ENCODE measurements at places on chromosomes 1 and 21.

GRCh38 chr1:42333662-42334239 is 1.3 kb downstream of the FOXJ3 start:
- no peak for DNase-seq

- no peak for DNase-seq
Observed at GRCh38 chr1:219659684-219660083, 46.8 kb upstream of the ZC3H11B start.

DNA sequence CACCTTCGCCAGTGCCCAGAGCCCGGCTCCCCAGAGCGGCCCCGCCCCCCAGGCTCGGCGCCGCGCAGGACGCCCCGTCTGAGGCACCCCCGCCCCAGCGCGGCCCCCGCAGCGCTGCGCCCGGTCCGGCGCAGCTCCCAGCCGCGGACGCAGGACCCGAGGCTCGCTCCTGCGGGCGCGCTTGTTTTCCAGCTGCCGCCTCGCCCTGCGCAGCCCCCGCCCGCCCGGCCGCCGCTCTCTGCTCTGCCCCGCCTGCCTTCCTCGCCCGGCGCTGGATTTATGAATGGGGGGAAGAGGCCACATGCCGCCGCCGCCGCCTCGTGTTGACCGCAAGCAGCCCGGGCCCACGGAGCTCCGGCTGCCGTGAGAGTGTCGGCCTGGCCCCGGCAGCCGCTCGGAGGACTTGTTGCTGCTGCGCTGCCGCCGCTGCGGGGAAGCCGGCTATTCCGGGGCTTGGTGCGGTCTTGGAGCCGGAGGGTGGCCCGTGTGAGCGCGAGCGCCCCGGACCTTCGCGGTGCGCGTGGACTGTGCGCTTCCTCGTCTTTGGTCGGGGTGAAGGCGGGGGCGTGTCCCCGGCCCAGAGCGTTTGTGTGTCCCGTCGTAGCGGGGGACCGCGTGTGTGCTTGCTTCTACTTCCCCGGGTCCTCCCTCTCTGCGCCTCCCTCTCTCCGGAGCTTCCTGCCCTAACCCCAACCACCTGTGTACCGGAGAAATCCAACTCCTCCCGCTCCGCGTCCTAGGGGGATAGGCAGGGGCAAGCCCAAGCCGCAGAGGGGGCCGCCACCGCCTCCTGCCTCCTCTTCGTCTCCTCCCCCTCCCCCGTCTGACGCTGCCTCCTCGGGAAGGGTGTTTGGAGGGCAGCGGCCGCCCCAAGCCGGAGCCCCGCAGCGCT is 736 bp downstream of the KCNC4 start:
- DNase-seq, result peak; percentile 39

DNA sequence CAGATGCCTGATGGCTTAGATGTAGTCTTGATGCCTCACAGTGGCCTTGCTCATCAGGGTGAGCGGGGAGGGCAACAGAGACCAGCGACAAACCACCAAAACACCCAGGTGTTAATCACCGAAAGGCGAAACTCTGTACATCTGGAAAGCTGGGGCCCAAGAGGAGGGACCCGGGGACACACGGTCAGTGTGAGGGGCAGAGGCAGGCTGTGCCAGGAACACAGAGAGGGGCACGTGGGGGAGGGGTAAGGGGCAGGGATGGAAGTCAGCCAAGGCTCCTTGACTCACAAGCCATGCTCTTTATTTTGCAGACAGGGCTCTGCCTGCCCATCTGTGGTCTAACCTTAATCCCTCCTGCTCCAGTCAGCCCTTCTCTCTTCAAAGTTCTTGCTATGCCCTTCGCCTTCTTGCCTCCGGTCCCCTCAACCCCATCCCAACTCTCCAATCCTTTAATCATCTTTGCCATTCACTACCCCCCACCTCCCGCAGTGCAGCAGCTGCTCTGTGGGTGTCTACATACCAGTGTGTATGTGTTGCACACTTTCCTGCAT is 4.3 kb downstream of the MEF2D start:
- DNase-seq, result peak; percentile 64

GRCh38 chr1:40976952-40977690 is 2.4 kb upstream of the CTPS1 start:
- DNase-seq, result no peak

- no peak for DNase-seq
Observed at GRCh38 chr1:175536921-175537320, 206.5 kb downstream of the TNR start.

GRCh38 chr1:202343652-202344349 is 2.1 kb upstream of the UBE2T start:
- no peak for DNase-seq

- no peak for DNase-seq
Observed at GRCh38 chr1:151990856-151991198, 2.8 kb downstream of the S100A10 start.

DNA sequence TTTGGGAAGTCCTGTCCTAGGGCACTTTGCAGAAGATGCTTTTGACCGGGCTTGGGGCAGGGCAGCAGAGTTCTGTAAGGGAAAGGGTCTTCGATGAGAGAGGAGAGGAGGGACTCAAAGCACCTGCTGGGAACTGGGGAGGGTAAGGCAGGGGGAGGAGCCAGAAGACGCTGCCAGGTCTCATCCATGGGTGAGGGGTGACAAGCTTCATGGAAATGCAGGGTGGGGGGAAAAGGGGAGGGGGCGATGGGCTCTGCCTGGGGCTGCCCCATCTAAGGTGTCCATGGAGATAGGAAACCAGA is 20.9 kb upstream of the C2CD2 start:
- no peak for DNase-seq

DNA sequence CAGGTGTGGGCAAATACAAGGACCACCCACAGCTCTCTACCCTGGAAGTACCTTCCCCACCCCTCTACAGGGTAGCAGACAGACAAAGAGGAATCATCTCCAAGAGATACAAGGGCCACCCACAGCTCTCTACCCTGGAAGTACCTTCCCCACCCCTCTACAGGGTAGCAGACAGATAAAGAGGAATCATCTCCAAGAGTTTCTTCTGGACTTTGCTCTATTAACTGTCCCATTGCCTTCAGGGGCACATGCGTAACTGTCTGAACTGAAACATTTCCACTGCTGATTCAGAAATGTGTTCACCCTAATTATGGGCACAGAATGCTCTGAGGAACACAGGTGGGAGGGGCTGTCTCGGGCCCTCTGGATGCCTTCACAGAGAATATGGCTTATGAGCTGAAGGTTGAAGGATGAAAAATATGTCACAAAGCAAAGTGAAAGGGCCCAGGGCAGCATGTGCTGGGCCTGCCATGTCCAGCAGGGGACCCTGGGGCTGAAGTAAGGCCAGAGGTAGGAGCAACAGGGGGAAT is 43.9 kb downstream of the ZNF281 start:
- no peak for DNase-seq

DNA sequence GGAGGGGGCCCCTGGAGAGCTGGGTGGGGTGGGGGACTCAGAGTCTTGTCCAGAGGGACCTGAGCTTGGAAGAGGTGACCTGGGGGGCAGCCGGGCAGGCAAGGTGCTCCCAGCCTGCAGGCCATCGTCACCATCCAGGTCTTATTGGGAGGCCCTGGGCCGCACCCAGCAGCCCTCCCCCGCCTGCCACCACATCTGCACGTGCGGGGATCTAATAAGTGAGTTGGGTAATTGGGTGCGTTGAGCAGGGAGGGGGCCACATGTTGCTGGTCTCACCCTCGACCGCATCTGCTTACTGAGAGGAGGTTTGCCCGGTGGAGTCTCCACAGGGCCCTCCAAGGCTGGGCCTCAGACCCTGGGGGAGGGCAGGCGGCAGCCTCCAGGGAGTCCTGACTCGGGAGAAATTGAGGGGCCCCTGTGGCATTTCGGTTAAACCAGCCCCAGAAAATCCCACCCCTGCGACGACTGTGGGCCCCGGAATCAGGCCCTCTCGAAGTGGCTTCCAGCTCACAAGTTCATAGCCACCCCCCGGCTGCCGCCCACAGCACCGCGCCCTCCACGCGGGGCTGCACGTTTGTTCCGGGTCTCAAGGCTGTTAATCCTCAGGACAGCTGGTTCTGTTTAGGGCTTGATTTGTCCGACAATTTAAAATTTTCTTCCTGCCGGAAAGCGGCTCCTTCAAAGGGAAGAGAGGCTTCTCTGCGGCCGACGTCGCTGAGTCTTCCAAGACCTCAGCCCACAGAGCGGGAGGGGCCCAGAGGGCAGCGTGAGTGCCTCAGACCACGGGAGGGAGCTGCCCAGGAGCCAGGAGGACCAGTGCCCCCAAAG is 14.7 kb upstream of the COL6A2 start:
- no peak for DNase-seq

DNA sequence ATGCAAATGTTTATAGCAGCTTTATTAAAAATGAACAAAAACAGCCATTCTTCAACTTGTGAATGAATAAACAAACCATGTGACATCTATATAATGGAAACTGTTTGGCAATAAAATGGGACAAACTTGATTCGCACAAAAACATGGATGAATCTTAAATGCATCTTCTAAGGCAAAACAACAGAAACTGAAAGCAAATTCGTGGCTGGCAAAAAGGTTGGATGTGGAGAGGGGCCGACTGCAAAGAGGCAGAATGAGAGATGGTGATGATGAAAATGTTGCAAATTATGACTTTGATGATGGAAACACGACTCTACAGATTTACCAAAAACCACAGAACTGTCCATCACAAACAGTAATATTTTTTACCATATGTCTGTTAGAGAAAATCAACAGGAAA is 327.0 kb upstream of the NR5A2 start:
- DNase-seq, result no peak

DNA sequence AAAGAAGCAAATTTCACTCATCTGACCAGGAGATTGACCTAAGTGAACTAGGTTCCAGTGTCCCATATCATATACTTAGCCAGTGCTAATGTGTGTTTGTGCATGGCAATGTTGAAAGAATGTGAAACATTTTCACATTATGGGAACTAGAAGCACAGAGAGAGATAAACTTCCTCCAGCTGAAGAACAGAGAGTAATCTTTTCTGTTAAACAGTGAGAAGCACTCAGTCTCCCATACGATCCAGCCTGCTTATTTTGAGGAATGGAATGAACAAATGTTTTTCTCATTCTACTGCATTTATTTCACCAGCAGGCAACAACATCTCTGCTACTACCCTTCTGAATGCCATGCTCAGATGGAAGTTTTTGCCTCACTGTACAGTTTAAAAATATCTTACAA is 170.5 kb downstream of the TTLL7 start:
- DNase-seq, result no peak

DNA sequence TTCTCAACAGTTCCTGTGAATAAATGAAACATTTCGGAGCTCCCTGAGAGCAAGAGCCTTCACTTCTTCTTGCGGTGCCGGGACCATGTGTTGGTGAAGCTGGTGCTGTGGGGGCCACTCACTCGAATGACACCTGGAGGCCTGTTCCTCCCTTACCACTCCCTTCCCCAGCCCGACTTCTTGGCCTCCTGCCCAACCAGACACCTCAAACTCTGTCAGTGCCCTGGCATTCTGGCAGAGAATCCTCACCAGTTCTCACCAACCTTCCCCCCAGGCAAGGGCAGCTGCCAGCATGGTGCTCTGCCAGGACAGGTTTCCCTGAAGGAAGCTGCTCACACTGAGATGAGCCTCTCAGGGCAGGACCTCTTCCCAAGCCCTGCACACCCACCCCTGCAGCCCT is 68.3 kb downstream of the MPZL1 start:
- no peak for DNase-seq

DNA sequence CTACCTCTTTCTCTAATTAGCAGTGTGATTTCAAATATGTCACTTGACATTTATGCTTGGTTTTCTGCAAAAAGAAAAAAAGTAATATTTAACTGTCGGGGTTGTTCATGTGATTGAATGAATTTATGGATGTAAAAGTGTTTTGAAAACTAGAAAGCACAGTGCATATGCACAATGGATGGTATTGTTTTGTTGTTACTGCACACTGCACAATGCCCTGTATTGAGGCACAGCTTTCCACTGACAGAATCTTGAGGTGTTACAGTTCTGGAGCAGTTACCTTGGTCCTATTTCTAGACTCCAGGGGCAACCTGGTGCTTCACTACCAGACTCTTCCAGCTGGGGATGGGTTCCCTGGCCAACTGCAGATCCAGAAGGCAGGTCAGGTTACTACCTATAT is 116.8 kb upstream of the L1TD1 start:
- no peak for DNase-seq

DNA sequence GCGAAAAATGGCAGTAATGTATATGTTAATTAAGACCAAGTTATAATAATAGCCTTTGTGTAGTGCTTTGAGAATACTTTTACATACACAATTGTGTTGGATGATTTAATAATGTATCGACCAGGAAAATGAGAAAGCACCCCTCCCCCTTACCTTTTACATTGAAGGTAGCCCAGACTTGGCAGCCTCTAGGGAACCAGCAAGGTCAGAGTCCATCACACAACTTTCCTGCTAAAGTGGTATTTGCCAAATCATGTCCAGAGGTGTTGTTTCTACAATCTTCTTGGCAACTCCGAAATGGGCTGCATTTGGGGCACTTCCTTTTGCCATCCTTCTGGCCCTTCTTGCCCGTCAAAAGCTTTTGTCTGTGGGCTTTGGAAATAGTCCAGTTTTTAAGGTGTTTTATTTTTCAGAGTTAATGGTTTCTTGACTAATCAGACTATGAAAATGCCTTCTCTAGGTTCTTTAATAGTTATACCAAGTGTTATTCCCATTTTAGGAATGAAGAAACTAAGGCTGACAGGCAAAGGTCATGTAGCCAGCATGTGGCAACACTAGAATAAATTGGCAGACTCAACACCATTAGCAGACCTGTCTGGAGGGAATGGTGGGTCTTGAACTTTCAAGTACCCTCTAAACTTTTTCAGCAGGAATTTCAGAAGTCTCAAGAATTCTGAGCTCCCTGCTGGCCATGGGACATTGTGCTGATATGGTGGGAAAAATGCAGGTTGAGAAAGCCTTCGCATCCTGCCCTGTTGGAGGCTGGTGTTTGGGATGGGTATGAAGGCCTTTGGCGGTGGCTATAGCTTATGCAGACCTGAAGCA is 6.8 kb downstream of the ATP1A1 start:
- no peak for DNase-seq

- no peak for DNase-seq
Observed at GRCh38 chr1:210857146-210857663, 276.7 kb downstream of the KCNH1 start.

DNA sequence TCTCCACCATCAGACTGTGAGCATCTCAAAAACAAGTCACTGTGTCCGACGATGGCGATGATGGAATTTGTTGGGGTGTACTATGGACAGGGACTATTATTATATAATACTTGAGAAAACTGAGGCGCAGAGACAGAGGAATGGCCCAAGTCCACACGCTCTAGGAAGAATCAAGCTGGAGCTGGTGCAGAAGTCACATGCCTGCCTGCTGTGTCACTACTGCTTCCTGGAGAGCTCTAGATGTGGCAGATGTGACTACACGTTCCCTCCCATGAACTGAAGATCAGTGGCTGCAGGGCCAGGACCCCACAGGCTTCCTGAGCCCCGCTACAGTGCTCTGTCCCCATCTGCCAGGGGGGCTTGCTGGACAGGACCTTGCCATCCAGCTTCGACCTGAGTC is 56.9 kb downstream of the TRABD2B start:
- DNase-seq, result no peak

GRCh38 chr1:160978510-160978927 is 23.9 kb upstream of the ITLN2 start:
- no peak for DNase-seq

GRCh38 chr1:33906156-33906555 is 42.3 kb downstream of the HMGB4 start:
- DNase-seq, result no peak

Measured in stimulated activated effector memory CD8-positive, alpha-beta T cell treated with anti-CD3 and anti-CD28 coated beads, Interleukin-12 subunit alpha, Interleukin-12 subunit beta, amount 100 ng/mL, for 72 hours (primary cell).